Endothelial cell (in vitro differentiated cells): ENCODE measurements at places on chromosomes 7 and 10.
A peak's percentile ranks its signal among the peaks of the same experiment; 100 is the strongest.

DNA sequence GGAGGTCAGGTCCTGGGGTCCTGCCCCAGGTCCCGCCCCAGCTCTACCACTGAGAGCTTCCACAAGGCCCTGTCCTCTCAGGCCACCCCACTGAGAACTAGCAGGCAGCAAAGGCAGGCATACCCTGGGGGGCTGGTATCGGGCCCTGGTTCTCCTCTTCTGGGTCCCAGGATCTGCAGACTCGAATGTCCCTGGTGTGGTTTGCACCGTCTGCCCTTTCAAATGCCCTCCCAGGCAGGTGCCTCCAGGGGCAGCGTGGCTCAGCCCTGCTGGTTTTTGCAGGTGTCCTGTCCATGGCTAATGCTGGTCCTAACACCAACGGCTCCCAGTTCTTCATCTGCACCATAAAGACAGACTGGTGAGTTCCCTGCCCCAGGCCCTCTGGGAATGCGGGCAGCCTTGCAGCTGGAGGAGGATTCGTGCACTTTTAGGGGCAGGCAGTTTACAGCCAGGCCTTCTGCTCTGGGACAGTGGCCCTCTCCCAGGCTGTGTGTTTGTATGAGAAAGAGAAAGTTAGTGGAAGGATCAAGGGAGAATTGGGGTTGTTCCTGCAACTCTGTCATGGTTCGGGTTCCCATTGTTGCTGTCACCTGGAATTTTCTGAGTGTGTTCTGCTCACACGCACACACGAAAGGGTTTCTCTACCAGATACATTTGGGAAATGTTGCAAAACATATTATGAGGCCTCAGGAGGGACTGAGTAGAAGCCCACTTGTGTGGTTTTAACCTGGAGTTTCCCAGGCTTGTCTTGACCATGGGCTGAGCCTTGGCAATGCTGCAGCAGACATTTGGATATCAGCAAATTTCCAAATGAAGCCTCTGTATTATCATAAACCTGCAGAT, 5.0 kb downstream of the PPIF start:
- DNase-seq = no peak

DNA sequence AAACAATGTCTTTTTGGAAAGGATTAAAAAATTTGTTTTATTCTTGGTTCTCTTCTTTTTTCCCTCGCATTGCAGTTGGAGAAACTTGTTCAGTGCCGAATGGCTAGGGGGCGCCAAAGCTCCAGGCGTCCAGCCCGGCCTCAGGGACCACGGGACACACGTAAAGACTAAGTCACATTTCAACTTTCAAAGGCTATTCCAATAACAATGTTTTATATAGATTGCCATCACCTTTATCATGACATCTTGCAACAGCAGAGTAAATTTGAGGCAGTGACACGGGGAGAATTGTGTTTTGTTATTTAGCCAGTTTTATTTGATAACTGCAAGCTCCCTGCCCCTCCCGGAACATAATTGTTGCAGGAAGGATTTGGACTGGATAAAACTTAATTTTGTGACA, 2.2 kb upstream of the IGFBP3 start:
- peak; percentile 88 for DNase-seq

DNA sequence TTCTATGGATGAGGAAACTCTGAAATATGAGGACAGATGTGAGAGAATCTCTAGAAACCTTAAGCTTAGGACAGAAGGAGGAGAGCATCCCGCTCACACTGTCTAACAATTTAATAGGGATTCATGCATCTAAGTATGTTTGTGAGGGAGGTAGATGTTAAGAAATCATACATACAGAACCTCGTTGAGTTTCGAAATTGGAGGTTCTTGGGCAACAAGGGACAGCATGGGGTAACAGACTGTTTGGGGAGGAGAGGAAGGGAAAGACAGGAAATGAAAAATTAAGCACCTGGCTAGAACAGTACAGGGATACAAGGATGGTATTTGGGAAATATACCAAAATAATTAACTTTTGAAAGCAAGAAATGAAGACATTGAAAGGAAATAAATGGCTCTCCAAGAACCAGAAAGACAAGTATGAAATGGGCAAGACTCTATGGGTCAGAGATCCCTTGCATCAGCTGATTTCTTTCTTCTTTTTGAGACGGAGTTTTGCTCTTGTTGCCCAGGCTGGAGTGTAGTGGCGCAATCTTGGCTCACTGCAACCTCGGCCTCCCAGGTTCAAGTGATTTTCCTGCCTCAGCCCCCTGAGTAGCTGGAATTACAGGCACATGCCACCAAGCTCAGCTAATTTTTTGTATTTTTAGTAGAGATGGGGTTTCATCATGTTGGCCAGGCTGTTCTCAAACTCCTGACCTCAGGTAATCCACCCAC, 207.9 kb downstream of the CTNNA3 start:
- DNase-seq = no peak

- DNase-seq = no peak
These were observed 179.2 kb downstream of the PLXNA4 start for GRCh38 chr7:132397070-132397469.

GRCh38 chr7:4631380-4632179, 50.5 kb upstream of the FOXK1 start:
- DNase-seq = peak; percentile 8

DNA sequence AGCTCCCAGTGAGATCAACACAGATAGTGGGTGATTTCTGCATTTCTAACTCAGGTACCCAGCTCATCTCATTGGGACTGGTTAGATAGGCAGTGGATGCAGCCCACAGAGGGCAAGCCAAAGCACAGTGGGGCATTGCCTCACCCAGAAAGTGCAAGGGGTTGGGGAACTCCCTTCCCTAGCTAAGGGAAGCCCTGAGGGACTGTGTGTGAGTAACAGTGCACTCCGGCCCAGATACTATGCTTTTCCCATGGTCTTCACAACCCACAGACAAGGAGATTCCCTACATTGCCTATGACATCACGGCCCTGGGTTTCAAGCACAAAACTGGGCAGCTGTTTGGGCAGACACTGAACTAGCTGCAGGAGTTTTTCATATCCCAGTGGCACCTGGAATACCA, 62.8 kb downstream of the PPP1R3A start:
- no peak for DNase-seq

DNA sequence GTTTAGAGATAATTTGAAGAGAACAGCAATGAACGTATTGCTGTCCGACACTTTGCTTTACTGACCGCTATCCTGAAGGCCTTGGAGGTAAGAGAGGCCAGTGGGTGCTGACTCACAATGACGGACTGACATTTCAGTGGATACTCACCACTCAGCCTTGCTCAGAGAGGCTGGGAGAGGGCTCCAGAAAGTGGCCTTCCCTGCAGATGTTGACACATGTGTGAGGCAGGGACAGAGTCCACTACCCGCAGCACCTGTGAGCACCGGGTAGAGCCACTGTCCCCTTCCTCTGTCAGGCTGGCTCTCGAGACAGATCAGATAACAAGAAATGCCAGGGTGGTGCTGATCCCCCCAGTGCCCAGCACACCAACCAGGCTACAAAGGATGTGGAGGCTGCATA, 75.0 kb downstream of the GPR26 start:
- DNase-seq = no peak

GRCh38 chr10:125479059-125479458, 203.9 kb downstream of the TEX36 start:
- DNase-seq = no peak

DNA sequence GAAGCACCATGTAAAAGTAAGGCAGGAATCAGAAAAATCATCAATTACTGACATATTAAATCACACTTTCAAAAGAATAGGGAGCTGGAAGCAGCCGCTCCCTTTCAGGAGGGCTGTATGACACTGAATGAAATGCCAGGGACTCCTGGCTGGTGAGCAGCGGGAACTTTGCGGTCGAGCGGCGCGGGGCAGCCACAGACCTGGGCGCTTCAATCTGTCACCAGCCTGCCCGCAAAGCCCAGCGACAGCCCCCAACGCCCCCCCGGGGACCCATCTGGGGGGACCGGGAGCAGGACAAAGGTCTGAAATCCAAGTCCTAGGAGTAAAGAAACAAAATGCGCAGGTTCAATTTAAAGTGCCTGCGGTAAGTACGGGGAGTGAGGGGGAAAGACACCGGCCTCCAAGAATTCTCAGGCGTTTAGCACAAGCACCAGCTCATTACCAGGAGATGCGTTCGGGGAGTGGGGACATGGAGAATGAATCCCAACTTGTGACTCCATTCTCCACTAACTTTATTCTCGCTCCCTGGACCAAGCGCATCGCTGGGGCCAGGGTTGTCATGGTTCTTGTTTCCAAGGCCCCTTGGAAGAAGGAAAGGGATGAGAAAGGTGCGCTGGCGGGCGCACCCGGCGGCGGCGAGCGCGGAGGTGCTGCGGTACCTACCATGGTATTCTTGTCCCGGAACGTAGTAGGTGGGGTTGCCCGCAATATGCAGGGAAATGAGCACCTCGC, 824 bp downstream of the RELN start:
- DNase-seq = peak; percentile 12

DNA sequence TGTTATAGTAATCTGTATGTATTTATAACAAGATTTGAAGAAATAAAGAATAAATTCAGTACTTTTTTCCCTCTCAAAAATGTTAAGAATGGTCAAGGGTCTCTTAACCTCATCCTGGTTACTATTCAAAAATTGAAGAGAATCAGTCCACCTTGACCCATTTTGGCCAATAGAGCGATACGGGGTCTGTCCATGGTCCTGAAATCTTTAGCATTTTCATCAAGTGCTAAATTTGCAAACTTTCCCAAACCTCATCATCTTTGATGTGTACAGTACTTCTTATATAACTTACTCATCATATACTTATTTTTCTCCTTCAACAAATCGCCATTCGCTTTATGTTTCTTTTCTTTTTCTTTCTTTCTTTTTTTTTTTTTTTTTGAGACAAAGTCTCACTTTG, 23.6 kb downstream of the TMEM178B start:
- peak; percentile 14 for DNase-seq

GRCh38 chr10:11594589-11595394, 16.7 kb downstream of the USP6NL start:
- DNase-seq = no peak

- no peak for DNase-seq
These were observed 112.1 kb downstream of the LMBR1 start for GRCh38 chr7:156780724-156781455.

DNA sequence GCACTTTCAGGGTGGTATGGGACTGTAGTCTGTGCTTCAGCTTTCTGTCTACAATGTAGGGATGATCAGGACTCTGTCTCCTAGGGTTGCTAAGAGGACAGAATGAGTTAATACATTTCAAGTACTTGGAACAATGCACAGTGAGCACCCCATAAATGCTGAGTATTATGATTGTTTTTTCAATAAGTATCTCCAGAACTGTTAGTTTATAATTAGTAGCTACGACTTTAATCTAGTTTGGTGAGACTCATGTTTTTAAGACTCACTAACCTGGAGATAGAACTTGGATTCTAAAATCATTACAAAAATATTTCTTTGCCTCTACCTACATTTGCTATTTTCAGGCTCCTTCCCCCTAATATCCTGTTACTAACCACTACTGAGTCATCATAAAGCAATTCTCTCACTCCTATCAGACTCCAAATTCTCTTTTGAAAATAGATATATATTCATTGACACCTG, 95.3 kb downstream of the CPED1 start:
- DNase-seq = no peak

GRCh38 chr7:117889611-117890010, 16.4 kb upstream of the CTTNBP2 start:
- DNase-seq = no peak

DNA sequence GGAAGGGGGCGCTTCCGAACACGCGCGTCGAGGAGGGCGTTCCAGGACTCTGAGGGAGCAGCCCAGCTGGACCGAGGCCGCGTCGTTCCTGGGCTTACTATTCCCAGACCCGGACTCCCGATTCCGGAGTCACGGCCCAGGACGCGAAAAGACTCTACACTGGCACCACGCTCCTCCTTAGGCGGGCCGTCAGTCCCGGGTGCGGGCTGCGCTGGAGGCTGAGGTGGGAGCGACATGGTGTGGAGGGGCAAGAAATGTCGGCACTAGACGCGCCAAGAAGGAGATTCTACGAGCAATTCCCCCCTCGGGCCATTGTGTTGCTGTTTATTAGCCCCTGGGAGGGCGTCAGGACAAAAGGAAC, 584 bp upstream of the RUNDC3B start:
- peak; percentile 31 for DNase-seq

GRCh38 chr10:19788075-19788686, 28.1 kb upstream of the PLXDC2 start:
- DNase-seq = peak; percentile 42

GRCh38 chr10:6665847-6666246, 85.8 kb upstream of the PRKCQ start:
- no peak for DNase-seq

DNA sequence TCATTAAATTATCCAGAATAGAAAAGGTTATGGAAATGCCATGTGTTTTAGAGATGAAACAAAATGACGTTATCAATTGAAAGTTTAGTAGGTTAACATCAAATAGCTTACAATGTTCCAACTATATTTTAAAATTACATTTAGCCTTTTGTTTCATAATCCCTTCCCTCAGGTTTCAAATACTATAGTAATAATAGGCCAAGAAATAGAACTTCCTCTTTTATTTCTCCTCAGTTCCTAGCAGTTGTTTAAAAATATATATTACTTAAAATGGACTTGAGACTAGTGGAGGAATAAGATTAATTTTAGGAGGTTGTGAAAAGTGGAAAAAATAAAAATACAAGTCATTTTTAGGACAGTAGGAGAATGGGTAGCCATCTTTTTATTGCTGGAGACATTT, 16.4 kb upstream of the PDSS1 start:
- no peak for DNase-seq

GRCh38 chr10:114320249-114321116, 81.4 kb downstream of the VWA2 start:
- DNase-seq = no peak

DNA sequence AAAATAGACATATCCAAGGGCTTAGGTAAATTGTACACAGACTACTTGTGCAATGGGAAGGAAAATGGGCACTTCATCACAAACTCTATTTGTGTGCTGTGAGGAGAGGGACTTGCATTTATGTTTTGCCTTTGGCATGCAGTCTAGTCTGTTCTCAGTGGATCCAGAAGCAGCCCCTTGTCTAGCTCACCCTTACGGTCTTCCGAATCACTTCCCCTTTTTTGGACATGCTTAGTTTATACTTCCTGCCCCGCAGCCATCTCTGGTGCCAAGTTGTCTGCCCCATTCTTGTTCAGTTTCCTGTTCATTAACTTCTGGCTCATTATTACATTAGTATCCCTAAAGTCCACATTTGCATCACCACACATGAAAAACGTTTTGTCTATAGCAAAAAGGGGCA, 161.6 kb downstream of the NRCAM start:
- DNase-seq = no peak

- DNase-seq = no peak
These were observed 26.4 kb downstream of the PNPLA8 start for GRCh38 chr7:108499566-108499965.

GRCh38 chr7:38105874-38106483, 72.1 kb upstream of the STARD3NL start:
- no peak for DNase-seq

GRCh38 chr7:140674899-140675701, 2.4 kb downstream of the ADCK2 start:
- DNase-seq = peak; percentile 44

GRCh38 chr7:127815631-127816145, 163.7 kb downstream of the SND1 start:
- DNase-seq = no peak

GRCh38 chr10:59625721-59626522, 83.7 kb downstream of the SLC16A9 start:
- peak; percentile 60 for DNase-seq
